ENCODE measurements at places on chromosomes 4 and X.

DNA sequence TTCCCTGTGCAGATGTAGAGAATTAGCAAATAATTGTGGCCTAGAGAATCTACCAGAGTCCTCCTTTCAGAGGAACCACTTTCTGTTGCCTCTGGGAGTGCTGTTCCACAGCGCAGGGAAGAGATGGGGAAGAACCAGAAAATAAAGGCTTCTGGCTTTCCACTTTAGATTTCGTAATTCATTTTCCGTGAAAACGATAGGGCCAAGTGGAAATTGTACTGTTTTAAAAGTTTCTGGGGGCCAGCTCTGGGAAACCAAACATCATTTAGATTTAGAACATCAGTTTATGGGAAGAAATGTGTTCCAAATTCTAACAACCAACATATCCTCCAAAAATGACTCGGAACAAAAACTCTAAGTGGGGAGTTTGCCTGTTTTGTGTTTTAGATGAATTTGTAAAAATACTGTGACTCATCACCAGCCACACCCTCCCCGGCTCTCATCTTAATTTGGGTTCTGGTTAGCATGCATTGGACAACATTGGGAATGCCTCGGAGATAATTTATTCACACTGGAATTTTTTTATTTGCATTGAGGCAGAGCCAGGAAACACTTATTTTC is 65.2 kb upstream of the LNX1 start:
- no peak for DNase-seq

DNA sequence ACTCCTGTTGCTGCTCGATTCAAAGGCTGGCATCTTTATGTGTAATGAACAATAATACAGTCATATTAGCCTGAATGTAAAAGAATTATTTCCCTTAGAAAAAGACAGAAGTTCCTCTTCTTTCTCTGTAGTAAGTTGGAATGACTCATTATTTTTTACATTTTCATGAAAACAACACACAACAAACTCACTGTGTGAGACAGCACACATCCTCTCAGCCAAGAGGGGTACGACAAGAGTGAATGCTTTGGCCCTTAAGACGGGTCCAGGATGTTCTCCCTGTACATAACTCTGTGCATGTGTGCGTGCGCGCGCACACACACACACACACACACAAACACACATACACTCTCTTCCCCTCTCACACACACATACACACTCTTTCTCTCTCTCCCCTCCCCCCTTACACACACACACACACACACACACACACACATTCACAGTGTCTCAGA is 72.8 kb downstream of the MANBA start:
- DNase-seq, result no peak

GRCh38 chr4:70657326-70657725 is 9.0 kb downstream of the JCHAIN start:
- DNase-seq, result no peak

DNA sequence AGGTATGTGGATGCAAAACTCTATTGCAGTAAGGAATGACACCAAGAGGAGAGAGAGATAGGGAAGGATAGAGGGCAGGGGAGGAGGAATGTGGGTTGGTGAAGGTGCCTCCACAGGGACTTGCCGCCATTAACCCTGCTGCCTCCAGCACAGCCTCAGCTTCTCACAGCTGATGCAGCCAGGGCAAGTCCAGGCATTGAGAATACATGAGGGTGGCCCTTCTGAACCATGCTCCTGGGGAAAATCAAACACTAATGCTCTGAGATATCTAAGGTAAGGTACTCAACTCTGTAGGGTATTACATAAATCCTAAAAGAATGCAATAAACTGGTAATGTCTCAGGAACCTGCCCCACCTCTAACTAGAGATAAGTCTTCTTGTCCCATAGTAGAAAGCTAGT is 28.7 kb downstream of the UGT2B7 start:
- no peak for DNase-seq

DNA sequence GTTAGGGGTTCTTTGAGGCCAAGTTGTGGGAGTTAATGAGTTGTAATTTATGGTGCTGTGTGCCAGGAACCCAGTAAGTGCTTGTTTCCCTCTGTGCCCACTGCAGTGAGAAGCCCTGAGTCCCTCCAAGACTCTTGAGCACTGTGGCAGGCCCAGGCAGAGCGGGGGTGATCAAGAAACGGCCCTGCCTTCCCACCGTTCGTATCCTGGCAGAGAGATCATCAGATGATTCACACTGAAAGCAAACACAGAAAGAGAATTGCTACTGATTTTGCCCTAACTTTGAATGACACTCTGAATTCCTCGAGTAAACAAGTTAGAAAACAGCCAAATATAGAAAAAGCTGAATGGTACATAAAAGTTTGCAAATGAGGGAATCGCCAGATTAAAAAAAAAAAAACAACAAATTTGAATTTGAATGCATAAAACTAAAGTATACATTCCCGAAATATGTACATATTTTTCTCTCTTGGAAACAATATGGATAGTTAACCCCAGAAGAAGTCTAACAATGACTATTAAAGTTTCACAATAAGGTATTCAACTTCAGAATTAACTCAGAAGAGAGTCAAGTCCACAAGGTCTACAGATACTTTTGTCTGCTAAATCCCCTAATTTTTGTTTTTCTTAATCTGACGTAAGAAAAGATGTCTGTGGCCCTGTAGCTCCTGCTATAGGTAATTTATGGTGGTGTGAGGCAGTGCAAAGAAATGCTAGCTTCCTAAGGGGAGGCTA is 71.8 kb downstream of the AFAP1 start:
- no peak for DNase-seq

- no peak for DNase-seq
Measured at GRCh38 chr4:139167774-139168444, 9.1 kb downstream of the ELF2 start.
